ENCODE measurements at places on chromosomes 1 and 21.

DNA sequence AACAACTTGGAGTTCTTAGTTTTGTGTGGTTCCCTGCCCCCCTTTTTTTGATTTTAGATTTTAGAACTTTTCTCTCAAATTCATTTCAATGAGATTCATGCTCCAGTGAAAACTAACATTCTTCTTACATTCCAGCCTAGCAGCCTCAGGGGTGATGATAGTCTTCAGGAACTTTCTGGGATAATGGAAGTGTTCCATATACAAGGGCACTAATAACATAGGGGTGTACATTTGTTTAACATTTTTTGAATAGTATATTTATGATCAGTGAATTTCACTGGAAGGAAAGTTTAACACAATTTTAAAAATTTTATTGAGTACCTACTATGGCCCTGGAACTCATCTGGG is 61.4 kb upstream of the ZNF648 start:
- DNase-seq, result no peak

- no peak for DNase-seq
Measured at GRCh38 chr1:226569879-226570547, 21.4 kb downstream of the STUM start.

- DNase-seq, result no peak
Measured at GRCh38 chr1:208868554-208868953, 624.4 kb upstream of the PLXNA2 start.

- DNase-seq, result peak; percentile 40
Measured at GRCh38 chr1:31987135-31987619, 26.5 kb upstream of the KHDRBS1 start.

- DNase-seq, result no peak
Measured at GRCh38 chr1:231160895-231161666, 777 bp upstream of the TRIM67 start.

DNA sequence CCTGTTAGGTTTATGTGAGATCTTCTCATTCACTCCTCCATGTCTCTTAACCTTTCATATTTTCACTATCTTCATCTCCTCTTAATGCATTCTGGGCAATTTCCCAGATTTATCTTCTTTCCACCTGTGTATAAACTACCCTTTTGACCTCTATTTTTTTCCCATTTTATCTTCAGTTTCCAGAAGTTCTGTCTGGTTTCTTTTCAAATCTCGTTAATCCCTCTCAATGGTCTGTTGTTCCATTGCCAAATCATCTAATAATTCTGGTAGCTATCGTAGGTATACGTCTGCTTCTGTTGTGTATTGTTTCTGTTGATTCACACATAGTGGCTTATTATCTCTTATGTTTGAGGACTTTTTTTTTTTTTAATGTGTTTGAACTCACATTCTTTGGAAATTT is 25.7 kb upstream of the HYI start:
- no peak for DNase-seq

DNA sequence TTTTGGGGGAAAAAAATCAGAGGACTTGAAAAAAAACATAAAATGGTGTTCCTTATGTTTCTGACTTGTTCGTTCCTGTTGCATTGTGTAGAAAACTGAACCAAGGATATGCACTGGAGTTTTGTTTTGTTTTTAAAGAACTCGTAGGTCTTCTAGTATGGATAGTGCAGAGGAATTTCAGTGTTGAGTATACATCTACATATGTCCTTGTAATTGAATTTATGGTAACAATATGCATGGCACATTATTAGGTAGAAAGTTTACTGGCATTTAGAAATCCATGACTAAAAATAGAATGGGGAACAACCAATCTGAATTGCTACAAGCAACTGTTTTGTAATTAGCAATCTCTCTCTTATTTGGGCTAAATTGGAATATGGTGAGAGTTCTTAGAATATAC is 188.3 kb upstream of the ZRANB2 start:
- DNase-seq, result no peak

- no peak for DNase-seq
Measured at GRCh38 chr1:58902830-58903513, 119.1 kb upstream of the JUN start.

DNA sequence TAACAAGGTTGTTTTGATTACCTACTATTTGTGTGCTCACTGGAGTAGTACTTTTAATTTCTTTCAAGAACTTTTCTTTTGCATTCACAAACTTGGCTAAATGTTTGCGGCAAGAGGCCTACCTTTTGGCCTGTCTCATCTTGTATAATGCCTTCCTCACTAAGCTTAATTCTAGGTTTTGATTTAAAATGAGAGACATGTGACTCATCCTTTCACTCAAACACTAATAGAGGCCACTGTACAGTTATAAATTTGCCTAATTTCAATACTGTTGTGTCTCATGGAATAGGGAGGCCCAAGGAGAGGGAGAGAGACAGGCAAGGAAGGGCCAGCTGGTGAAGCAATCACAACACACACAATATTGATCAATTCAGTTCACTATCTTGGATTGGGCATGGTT is 66.1 kb downstream of the ZNF644 start:
- no peak for DNase-seq

GRCh38 chr1:226217273-226217672 is 6.2 kb upstream of the MIXL1 start:
- no peak for DNase-seq

- DNase-seq, result no peak
Measured at GRCh38 chr1:5865056-5865455, 127.2 kb downstream of the NPHP4 start.

DNA sequence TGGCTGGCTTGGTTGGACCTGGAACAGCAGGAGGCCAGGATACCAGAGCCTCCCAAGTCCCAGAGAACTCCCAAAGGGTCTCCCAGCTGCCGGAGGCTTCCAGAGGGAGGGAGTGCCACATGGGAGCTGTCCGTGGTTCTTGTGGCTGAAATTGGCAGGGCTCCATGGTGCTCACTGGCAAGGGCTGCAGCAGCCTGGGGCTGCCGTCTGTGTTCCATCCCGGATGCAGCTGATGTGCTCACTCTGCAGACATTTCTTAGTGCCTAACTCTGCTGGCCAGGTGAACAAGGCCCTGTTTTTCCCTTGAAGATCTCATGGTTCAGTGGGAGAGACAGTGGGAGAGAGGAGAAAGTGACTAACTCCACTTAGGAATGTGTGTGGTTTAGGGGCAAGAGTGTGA is 261.1 kb downstream of the CAMTA1 start:
- DNase-seq, result no peak

DNA sequence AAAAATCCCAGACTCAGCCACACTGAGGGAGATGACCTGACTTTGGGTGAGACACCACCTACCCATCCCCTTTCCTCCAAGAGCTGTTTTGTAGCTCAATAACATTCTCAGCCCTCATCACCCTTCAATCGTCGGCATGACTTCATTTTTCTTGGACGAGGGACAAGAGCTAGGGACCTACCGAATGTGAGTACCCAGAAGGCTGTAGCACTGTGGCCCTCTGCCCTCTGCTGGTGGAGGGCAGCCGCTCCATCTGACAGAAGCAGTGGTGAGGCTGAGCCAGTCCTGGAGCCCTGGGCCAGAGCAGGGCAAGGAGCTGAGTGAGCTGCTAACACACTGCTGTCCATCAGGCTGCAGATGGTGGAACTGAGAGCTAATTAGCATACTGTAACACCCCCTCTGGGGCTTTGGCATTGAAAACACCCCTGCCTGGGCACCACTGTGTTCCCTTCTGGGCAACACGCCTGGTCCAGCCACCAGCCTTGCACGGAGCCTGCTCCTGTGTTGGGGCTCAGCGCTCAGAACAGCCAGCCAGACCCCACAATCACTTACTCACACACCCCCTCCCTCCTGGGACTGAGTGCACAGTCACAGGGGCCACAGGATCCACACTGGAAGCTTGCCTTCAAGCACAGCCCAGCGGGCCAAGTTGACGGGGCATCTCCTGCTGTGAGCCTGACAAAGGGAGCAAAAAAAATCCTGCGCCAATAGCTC is 18.3 kb upstream of the ALPL start:
- DNase-seq, result no peak

- peak; percentile 53 for DNase-seq
Measured at GRCh38 chr1:226814751-226815537, 55.5 kb upstream of the PSEN2 start.

- no peak for DNase-seq
Measured at GRCh38 chr1:55195521-55196233, 19.5 kb downstream of the USP24 start.

DNA sequence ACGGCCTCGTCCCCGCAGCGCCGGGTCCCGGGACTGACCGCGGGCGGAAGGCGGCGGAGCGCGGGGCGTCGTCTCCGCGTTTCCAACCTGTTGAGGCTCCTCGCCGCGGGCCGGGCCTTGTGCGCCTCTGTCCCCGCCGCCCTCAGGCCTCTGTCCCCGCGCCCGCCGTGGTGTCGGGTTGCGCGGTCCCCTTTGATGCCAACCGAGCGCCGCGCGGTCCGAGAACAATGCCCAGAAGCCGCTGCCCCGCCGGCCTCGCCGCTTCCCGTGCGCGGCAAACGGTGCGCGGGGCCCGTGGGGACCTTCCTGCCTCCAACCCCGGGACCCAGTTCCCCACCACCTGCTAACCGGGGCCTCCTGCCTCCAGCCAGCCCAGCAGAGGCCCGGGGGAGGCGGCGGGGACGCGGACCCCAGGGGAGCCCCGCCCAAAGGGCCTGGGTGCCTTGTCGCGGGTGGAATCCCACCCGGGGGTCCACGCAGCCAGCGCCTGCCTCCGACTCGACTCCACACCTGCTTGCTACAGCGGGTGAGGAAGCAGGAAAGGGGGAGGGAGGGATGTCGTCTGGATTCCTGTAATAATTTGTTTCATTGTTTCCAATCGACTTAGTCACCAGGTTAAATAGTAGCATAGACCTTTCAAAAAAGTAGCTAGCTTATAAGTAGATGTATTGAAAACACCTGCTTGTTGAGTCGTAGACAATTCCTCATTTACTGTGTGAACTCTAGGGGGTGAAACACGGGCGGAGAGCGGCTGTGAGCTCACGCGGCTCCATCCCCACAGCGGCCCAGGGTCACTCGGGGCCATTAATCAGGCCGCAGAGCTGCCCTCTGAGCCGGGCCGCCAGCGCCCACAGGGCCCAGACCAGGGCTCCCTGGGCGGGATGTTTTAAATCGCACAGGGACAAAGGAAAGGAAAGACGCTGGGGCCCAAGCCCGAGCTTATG is 1.1 kb downstream of the COL18A1 start:
- no peak for DNase-seq

- DNase-seq, result no peak
Measured at GRCh38 chr21:46211376-46211775, 17.2 kb downstream of the LSS start.

- peak; percentile 64 for DNase-seq
Measured at GRCh38 chr1:43147625-43148327, 24.3 kb downstream of the EBNA1BP2 start.

DNA sequence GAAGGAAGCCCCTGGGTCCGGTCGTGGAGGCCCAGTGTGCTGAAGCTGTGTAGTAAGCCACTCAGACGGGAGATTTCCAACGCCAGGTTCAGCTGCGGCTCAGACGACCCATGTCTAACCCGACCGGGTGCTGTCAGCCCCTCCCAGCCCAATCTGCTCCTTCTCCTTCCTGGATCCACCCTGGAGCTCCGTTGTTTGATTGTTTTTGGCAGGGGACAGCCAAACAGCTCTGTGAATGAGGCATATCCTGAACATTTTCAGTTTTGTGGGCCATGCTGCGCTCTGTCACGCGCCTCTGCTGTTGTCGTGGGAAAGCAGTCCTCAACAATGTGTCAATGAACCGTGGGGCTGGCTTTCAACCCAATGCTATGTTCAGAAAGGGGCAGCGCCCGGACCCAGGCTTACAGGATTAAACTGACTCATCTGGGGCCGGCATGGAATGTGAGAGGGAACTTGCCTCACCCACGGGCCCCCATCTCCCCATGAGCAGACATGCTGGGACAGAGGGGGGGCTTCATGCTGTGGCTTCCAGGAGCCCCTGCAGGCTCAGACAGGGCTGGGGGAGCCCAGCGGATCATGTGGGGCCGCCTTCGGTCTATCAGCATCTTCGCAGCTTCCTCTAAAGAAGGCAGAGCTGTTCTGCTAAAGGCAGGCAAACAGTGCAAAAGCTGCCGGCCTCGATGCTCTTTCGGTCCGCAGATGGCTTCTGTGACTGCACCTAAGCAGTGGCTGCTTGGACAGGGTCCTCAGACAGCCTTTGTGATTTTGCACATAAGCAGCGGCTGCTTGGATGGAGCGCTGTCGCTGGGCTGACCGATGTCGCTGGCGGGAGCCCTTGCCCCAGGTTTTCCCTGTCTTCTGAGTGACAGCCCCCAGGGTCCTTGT is 101.7 kb downstream of the RIPK4 start:
- no peak for DNase-seq

GRCh38 chr1:245580651-245581050 is 425.9 kb downstream of the KIF26B start:
- DNase-seq, result no peak

DNA sequence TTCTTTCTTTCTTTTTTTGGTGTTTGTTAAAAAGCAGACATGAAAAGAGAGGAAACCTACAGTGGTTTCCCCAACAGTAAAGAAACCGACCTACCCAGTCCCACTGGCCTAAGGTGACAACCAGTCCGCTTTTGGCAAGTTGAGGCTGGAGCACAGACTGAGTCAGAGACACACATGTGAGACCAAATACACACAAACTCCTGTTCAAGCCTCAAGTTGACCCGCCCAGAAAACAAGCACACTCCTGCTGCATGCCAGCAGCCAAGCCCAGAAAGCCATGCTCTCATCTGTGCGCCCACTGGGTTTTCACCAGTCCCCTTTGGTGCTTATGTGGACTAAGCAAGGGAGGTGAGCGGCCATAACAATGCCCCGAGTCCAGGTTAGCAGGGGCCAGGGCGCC is 64.6 kb upstream of the GPR153 start:
- no peak for DNase-seq

DNA sequence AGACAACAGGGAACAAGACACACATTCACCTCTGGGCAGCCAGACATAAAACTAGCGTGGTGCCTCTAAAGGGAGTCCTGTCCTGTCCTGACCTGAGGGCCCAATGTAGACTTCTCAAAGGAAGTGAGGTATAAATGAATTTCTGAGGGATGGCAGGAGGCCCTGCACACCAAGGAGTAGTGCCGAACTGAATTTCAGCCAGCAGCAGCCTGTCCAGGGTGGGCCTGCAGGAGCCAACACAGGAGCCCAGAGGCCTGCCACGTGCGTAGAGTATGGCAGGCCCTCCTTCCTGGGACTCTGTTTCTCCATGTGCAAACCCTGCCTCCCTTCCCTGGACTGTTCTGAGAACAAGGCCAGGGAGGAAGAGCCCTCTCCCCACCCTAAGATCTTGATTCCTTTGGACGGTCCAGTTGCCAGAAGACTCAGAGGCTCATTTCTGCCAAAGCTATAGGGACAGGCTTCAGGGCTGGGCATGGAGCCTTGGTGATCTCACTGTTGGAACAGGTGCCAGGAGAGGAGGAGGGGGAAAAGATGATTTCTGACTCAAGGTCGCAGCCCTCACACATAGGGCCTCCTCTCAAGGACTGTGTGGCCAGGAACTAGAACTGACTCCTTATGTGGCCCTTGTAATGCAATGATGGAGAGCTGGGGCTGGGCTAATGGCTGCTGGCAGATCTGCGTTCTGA is 1.8 kb upstream of the FABP3 start:
- no peak for DNase-seq

- DNase-seq, result no peak
Measured at GRCh38 chr1:80722611-80723010, 1078.1 kb upstream of the ADGRL2 start.

DNA sequence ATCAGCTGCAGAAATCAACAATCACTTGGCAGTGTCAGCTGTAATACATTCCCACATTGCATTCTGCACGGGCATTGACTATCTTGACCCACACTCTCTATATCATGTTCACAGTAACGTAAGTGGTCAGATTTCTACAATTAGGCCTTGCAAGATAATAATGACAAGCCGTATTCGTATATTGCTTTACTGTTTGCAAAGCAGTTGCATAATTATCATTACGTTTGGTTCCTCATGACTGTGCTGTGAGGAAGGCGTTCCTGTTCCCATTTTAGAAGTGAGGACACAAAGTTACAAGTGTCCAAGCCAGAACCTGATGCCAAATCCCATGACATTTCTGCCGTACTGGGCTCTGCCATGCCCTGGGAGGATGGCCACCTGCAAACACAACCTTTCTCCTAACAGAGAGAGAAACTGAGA is 53.5 kb upstream of the TARBP1 start:
- no peak for DNase-seq
